ENCODE measurements at places on chromosomes 12 and 14.

GRCh38 chr14:75655235-75655634 is 5.4 kb downstream of the ERG28 start:
- no peak for DNase-seq

DNA sequence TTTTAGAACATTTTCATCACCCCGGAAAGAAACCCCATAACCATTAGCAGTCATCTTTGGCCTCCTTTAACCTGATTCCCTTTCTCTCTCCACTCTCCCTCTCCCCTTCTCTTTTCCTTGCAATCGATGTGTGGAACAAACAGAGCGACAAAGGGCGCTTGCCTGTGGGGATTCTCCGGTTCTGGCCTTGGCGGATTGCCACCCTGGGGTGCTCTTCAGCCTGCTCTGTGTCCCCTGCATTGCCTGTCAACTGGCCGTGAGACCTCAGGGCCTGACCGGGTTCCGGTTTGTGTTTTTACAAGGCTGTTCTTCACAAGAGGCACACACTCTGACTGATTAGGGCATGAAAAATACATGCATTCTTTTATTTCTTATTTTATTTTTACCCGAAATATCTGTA is 27.8 kb downstream of the LRTM2 start:
- DNase-seq: no peak

DNA sequence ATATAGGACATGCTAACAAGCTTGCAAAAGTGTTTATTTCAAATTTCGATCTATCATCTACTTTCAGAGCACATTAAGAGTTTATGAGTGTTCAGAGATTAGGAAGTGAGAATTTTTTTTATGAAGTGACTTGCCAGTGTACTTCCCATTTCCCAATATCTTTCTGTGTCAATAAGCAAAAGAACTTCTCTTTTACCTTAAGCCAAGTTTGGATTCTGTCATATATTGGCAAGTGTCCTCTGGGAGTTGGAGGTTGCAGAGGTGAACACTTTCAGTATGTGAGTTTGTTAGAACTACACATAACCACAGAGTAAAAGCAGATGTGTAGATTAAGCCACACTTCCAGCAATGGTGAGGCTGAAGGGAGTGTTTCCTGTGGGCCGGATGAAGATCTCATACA is 16.6 kb upstream of the KLRF1 start:
- DNase-seq: no peak

DNA sequence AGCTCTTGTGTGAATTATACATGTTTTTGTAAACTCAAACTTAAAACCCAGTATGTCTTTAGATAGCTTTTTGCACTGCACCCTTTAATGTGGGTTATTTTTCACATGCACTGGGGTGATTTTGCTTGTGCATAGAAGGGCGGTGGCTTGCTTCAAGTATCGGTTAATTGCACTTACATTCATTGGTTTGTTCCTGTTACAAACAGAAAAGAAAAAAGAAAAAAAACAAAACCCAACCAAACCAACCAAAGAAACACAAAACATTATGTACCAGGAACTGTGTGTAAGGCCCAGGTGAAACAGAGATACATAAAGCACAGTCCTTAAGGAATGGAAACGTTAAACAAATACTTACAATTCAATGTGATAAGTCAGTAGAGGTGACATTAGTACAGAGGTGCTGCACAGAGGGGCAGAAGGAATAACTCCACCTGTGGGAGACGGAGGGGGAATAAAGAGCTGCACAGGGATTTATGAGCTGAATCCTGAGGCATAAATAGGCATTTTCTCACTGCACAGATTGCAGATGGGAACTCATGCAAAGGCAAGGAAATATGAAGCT is 151.4 kb downstream of the KTN1 start:
- DNase-seq: no peak

- DNase-seq: no peak
Measured at GRCh38 chr12:93079271-93079670, 150.2 kb upstream of the EEA1 start.

DNA sequence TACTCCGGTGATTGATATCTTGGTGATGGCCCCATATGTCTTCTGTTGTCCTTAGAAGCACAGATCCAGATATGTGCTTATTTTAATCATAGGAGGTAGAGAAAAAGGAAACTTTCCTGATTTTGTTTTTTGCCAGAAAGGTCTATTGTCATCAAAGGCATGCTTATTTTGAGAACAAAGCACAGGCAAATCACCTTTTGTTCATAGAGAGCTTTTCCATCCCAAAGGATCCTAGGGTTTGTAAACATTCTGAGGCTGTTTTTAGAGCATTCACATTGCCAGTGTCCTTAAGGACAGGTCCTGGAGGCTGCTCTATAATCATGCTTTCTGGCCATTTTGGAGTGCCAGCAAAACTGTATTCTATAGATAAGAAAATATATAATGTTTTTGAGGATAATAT is 148.5 kb upstream of the SEL1L start:
- DNase-seq: no peak

GRCh38 chr12:27618836-27619235 is 77.4 kb upstream of the REP15 start:
- DNase-seq: no peak

GRCh38 chr14:39232554-39233415 is 930 bp upstream of the MIA2 start:
- DNase-seq: peak; percentile 14

GRCh38 chr14:73909681-73910080 is 23.0 kb downstream of the ZNF410 start:
- no peak for DNase-seq

DNA sequence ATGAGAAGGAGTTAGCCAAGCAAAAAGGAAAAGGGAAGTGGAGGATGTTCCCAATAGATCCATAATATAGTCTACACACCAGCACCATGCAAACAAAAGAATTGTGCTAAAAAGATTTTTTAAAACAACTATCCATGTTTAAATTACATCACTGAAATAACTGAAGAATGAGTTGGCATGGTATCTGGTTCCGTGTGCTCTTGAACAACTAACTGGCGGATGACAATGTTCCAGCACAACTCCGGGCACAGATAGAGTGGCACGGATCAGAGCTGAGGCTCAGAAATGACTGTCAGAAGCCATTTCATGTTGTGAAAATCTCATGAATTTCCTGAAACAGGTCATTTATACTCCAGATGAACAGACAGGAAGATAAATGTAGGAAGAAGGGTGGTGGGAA is 153.1 kb downstream of the HMGA2 start:
- DNase-seq: no peak

DNA sequence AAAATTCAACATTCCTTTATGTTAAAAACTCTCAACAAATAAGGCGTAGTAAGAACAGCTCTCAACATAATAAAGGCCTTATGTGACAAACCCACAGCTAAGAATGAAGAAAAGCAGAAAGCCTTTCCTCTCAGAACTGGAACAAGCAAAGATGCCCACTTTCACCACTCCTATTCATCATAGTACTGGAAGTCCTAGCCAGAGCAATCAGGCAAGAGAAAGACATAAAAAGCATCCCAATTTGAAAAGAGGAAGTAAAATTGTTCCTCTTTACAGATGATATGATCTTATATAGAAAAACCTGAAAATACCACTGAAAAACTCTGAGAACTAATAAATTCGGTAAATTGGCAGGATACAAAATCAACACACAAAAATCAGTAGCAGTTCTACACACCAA is 52.1 kb downstream of the STON2 start:
- DNase-seq: no peak

- DNase-seq: peak; percentile 10
Measured at GRCh38 chr12:104154806-104155205, 16.8 kb upstream of the NFYB start.

DNA sequence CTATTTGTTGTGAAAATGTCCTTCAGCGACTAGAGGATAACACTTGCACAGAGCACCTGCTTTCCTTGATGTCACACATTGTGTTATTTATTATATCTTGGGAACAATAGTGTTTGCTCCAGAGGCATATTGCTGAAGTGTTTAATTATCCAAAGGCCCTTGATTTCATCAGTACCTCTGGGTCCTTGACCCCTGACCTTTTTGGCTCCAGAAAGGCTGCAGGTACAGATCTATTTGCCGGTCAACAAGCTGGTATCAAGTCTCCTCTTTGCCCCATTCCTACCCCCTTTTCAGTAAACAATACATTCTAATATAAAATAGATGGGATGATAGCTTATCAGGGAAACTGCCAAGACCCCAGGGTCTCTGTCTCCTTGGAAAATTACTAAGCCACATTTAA is 206.8 kb downstream of the DACT1 start:
- DNase-seq: no peak

DNA sequence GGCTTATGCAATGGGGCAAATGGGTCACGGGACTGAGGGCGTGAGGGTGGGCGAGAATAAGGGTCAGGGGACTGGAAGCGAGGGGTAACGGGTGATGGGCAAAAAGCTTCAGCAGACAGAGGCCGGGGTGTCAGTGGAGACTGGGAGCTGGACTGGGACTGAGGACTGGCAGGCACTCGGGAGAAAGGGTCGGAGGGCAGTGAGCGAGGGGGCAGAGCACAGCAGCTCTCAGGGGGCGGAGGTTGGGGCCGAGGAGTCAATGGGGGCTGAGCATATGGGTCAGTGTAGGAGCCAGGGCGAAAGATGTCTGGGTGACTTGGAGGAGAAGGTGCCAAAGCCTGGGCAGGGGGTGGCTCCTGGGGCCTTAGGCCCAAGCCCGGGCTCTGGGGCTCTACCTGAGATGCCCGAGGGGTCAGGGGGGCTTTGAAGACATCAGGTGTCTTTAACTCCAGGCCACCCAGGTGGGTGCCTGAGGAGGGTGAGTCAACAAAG is 20.2 kb downstream of the KMT2D start:
- DNase-seq: no peak

DNA sequence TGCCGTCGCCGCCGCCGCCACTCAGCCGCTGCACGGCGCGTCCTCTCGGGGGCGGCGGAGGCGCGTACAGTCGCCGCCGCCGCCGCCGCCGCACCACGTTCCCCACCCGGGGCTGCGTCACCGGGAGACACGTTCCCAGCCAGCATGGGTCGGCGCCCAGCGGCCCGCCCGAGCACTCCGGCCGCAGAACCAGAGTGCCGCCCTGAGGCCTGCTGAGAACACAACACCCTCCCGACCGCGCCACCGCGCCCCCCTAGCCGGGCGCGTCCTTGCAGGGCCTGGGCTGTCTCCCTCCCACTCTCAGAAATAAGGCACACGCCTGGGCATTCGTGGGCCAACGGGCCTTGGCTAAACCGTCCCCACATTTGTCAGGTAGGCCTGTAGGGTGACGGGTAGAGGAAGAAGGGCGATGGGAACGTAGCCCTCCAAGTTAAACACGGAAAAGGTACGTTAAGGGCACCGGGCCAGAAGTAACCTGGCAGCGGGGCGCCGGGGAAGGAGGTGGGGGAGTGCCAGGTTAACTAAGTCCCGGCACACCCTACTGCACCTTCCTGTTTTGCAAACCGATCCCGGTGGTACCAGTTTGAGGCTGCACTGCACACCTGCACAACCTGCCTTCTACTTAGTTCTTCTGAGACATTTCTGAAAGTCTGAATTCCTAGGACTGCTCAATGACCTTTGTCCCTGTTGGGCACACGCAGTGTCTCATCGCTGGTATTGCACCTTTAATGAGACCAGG is at the start of gene MAP4K5:
Gene MAP4K5 (minus strand): TSS at position 68 of the 739 bp plus-strand sequence. CDS start 520 bp downstream, outside the sequence.
- DNase-seq: peak; percentile 89

- DNase-seq: no peak
Measured at GRCh38 chr14:64061706-64062105, 208.9 kb downstream of the SYNE2 start.

- DNase-seq: no peak
Measured at GRCh38 chr12:112029301-112029700, 16.1 kb downstream of the ERP29 start.

- peak; percentile 85 for DNase-seq
Measured at GRCh38 chr12:3097186-3097804, 20.1 kb downstream of the TSPAN9 start.

- DNase-seq: no peak
Measured at GRCh38 chr12:49345825-49346658, 646 bp upstream of the DNAJC22 start.

DNA sequence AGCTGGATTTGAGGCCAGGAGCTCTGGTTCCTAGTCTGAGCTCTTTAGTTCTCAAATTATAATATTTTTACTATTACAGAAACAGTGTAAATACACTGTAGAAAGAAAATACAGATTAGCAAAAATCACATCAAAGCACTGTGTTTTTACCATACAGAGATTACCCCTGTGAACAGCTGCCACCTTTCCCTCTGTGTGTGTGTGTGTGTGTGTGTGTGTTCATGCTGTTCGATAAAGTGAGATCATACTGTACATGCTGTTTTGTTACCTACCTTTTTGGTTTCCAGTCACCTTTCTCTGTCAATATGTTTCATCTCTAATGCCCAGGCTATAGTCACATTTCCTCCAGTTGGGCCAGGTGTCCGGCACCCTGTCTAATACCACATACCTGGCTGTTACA is 26.9 kb downstream of the MVK start:
- no peak for DNase-seq

GRCh38 chr12:94190623-94191022 is 42.2 kb downstream of the PLXNC1 start:
- DNase-seq: no peak

DNA sequence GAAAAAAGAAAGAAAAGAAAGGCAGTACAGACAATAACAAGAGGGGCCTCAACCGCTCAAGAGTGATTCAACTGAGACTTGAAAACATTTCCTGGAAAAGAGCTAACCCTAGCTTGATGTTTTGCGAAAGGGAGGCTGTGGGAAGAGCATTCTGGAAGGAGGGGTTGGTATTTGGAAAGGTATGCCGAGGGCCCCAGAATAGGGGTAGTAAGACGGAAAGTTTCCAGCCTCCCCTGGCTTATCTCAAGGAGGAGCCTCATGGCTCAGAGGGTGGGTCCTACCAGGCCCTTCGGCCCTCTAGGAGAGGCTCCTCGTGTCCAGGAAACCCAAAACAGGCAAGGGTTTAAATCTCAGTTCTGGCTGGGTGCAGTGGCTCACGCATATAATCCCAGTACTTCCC is 8.4 kb downstream of the RNU4-2 start:
- no peak for DNase-seq

DNA sequence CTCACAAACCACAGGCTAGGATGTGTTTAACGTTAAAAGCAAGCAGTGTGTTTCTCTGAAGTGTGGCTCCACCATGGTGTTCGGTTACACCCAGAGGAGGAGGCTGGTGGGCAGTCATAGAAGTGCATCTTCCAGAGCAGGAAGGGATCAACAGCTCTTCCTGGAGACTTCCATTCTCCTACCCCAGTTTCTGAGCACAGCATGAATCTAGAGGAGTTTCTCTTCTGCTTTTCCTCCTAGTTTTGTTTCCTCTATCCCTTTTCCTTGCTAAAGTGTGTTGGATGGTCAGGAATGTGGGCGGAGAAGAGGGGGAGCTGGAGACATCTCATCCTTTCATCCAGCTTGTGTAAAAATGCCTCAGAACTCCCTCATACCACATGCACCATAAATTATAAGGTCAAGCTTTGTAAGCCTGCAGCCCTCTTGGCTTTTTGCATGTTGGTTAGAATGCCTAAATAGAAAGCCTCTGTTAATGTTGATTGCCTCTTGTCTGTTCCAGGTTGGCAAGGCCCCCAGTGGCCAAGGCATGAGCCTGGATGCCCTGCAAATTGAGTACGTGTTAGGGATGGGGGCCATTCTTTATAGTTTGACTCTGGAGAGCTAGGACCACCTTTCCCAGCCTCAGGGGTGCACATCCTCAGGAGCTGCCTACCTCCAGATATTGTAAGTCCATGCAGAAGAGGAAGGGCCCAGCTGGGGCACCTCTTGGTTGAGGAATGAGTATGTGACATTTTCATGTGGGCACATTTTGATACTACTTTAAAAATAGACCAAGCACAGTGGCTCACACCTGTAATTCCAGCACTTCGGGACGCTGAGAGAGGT is 4.0 kb upstream of the CKAP4 start:
- DNase-seq: peak; percentile 24
